NCI-H1417 treated with DMSO at 0.1 percent for 48 hours (cell line): ENCODE measurements at places on chromosomes 16 and 17.

- DNase-seq: no peak
These were observed 53.5 kb upstream of the INTS2 start for GRCh38 chr17:61981323-61981722.

- no peak for DNase-seq
These were observed 441.9 kb downstream of the CDH13 start for GRCh38 chr16:83068686-83069085.

DNA sequence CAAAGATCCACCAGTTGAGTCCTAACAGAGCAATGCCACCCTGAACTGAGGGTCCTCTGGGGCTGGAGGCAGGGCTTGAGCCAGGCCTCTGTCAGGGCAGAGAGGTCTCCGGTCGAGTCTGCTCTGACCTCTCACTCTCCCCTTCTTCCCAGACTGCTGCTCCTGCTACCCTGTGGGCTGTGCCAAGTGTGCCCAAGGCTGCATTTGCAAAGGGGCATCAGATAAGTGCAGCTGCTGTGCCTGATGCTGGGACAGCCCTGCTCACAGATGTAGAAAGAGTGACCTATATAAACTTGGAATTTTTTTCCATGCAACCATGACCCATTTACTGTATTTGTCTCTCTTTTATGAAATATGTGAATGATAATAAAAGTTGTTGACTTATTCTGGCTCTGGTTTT lies 2.4 kb upstream of the MT1B start:
- DNase-seq: no peak

- DNase-seq: no peak
These were observed 90.9 kb upstream of the BCAR1 start for GRCh38 chr16:75342308-75342811.

DNA sequence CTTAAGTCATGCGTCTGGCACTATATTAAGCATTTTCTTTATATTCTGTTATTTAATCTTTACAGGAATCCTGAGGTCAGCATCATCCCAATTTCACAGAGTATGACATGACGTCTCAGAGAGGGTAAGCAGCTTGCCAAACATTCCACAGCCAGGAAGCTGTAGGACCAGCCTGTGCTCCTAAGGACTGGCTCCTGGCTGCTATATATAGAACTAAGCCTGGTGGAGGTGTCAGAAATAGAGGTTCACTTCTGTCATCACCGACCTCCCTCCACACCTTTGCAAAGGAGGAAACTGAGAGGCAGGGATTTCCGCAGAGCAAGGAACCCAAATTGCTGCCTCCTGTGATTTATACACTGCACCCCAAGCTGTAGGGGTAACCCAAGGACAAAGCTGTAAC lies 37.9 kb upstream of the NDRG4 start:
- no peak for DNase-seq

GRCh38 chr17:48553190-48553547 lies 8.3 kb upstream of the HOXB2 start:
- DNase-seq: no peak

DNA sequence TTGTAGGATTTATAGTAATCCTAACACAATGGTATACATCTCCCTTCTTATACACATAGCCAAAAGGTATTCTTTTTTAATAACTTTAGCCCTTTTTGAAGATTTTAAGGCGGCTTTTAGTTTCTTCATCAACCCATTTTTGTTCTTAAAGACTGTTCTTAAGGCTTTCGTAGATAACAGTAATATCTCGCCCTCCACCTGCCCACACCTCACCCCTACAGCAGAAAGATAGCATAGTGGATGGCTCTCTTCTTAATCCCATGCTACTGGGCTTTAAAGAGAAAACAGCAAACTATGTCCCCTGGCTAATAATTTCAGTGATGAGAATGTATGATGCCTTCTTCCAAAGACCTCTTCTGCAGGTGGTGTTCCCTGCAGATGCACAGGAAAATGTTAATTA lies 8.6 kb downstream of the IGSF6 start:
- no peak for DNase-seq

GRCh38 chr17:75335315-75335714 lies 46.1 kb upstream of the SLC25A19 start:
- no peak for DNase-seq
